GM23338 (cell line): ENCODE measurements at places on chromosomes 1 and 21. TPM values are rescaled to one million over a fixed set of nuclear protein-coding genes. Genes with fewer than 3 reads are reported as not detected.
A peak's percentile ranks its signal among the peaks of the same experiment; 100 is the strongest.

DNA sequence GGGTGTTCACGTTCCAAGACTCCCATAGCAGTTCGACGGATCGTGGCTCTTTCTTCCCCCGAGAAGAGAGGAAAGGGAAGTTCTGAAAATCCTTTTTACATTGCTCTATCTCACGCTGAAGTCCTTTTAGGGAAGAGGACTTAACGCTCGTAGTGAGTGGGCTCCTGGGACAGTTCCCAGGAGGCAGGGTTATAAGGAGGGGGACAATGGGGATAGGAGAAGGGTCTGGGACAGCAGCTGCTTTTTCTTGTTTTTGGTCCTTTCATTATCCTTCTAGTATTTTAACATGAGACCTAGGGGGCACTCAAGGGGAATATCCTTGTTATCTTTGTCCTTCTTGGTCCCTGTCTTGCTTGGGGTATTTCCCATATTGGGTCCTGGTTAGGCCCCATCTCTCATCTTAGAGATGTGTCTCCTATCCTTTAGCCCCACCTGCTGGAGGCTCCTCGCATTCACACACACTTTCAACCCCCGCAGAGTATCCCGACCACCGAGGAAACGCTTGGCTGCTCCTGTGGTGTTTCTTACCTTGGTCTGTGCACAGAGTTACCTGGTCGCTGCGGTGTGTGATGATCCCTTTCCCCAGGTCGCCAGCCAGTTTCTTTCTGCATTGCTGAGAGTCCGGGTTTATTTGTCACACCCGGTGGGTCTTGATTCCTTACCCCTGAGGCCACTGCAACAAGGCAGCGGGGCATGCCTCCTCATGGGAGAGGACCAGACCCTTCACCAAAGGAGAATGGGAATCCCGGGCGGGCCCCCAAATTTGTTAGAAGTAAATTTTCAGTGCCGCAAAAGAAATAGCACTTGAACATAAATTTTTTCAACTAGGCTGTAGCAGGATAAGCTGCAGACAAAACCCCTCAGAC, 29.7 kb downstream of the SCCPDH start:
- peak; percentile 93 for DNase-seq

CAMTA1 gene
- total RNA-seq, result 115 and 119 TPM in 2 replicates

DNA sequence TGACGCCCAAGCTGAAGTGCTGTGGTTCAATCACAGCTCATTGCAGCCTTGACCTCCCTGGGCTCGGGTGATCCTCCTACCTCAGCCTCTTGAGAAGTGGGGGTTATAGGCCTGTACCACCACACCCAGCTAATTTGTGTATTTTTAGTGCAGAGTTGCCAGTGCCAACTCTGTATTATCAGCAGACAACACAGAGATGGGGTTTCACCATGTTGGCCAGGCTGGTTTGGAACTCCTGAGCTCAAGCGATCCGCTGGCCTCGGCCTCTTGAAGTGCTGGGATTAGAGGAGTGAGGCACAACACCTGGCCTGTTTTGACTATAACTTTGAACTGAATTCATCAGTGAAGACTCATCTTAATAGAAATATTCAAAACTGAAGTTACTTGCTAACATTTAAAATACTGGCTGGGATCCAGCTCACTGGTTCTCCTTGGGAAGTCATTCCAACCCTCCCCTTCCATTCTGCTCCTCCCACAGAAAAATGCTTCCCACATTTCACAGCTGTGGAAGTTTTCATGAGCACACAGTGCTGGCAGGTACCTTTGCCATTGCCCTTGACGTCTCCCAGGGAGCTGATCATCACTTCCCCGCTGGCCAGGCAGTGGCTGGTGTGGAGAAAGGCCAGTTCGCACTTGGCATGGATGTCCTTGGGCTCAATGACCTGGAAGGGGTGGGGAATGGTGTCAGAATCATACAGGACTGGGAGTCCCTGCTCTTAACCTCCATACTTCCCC, 4.7 kb downstream of the SELENBP1 start:
- no peak for DNase-seq

GRCh38 chr1:38256072-38256471, 209.5 kb upstream of the POU3F1 start:
- DNase-seq, result no peak

- no peak for DNase-seq
Observed at GRCh38 chr1:64539289-64539688, 69.4 kb downstream of the CACHD1 start.

DNA sequence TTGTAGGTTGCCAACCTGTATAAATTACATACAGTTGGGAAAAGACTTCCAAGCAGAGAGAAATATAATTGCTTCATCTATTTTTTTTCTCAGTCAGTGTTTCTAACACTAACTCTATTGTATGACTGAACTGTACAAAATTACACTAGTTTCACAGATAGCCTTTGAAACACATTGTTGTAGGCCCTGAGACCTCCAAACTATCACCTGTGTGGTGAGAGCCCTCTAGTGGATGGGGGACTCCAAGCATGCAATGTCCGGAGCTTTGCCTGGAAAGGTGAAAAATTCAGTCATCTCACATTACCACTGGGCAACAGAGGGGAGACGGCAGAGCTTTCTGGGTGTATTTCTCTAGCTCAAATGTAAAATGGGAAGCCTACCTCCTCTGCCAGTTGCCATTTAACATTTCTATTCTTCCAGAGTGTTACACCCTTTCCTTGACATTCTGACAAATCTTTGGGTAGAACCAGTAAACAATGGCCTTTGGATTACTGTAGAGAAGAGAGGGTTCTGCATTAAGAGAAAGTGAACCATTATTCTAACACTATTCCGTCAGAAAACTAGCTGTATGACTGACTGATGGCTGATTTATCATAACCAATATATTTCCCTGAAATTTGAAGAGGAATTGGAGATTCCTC, 212.2 kb downstream of the LYPLAL1 start:
- peak; percentile 85 for DNase-seq

GRCh38 chr21:26107429-26107828, 63.1 kb downstream of the APP start:
- DNase-seq, result peak; percentile 43

ANKRD35 gene
- total RNA-seq, result 3.6 and 4.3 TPM in 2 replicates

OPRD1 gene
- total RNA-seq, result 2.3 and 3.6 TPM in 2 replicates

DNA sequence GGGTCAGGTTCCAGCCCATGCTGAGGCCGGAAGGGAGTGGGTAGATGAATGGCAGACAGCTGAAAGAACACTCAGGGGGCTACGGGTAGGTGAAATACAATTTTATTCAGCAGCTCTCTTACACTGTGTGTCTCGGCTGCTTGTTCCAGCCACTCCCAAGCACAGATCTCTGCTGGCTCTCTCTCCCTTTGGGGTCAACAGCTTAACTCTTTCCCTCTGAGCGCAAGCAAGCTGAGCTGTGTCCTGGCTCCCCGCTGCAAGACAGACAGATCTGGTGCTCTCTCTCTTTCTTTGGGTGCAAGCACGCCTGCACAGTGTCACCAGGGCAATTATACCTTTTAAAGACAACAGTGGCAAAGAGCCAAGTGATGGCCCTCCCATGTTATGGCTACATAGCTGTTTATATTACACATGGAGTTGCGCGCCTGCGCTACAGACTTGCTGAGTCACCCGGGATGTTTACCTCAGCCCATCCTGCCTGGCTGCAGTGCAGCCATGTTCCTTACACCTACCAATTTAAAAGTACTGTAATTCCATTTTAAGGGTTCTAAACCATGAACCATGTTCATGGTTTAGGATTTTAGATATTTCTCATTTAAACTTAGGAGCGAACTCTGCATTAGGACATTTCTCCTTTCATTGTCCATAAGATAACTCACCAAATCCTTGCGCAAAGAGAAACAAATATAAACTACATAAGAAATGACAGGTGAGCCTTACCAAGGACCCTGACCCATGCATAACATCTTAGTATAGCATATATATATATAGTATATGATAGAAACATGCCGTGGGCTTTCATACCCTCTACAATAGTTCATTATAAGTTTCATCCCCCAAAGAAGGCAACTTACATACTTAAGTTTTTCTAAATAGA, 396.5 kb downstream of the SMYD3 start:
- DNase-seq, result no peak

VASH2 gene
- total RNA-seq, result 305 and 381 TPM in 2 replicates

- DNase-seq, result no peak
Observed at GRCh38 chr1:244368279-244368678, 83.4 kb downstream of the ADSS2 start.
